Activated effector memory CD4-positive, alpha-beta T cell treated with anti-CD3 and anti-CD28 coated beads, Interleukin-2, amount 50 U/mL, for 16 hours (primary cell): ENCODE measurements at places on chromosomes 6 and 20.

DNA sequence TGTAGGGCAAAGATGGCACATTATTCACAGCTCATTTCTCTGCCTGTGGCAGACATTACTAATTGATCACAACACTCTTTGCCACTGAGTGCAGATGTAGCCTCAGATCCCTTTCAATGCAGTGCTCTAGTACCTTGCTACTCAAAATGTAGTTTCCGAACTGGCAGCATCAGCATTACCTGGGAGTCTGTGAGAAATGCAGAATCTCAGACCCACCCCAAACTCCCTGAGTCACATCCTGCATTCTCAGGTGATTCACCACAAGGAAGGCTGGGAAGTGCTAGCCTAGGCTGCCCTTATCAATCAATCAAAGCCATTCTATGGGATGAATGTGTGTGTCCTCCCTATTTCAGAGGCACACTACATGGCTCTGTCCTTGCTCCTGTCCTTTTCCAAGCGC lies 58.5 kb downstream of the PCNA start:
- no peak for DNase-seq

DNA sequence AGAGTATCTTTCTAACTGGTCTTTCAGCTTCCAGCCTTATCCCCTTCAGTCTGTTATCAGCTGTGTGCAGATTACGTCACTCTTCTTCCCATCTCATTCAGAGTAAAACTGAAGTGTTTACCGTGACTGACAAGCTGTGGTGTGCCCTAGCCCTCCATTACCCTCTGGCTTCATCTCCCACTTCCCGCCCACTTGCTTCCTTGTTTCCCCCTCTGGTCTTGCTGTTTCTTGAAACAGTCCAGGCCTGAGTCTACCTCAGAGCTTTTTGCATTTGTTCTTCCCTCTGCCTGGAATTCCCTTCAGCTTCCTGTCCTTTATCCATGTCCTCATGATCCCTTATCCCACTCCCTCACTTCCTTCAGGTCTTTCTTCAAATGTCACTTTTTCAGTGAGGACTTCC lies 66.9 kb downstream of the CARMIL1 start:
- no peak for DNase-seq

DNA sequence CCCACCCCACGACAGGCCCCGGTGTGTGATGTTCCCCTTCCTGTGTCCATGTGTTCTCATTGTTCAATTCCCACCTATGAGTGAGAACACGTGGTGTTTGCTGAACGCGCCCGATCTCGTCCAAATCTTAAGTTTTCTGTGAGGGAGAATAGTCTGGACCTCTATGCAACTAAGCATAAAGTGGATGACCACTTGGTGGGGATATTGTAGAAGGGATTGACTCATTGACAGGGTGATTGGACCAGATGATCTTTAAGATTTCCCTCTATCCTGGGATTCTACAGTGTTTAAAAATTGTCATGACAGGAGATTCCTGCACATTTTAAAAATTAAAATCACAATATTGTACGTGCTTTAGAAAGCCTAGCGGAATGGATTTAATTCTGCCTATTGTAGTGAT lies 141.3 kb downstream of the TRMT11 start:
- DNase-seq = no peak

GRCh38 chr6:36929607-36930006 lies 24.9 kb upstream of the PI16 start:
- DNase-seq = no peak

DNA sequence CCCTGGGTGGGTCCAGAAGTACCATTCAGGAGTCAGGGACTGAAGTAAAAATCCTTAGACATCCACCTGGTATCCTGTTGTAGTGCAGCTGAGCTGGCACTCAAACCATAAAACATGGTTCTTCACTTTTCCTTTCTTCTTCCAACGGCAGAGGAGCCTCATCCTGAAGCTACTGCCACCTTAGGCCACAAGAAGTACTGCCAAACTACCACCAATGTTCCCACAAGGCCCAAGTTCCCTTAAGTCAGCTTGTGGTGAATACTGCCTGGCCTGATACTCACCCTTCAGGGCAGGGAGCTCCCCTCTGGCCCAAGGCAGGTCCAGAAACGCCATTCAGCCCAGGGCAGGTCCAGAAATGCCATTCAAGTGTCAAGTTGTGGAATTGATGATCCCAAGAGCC lies 1053.4 kb upstream of the CITED2 start:
- DNase-seq = no peak

DNA sequence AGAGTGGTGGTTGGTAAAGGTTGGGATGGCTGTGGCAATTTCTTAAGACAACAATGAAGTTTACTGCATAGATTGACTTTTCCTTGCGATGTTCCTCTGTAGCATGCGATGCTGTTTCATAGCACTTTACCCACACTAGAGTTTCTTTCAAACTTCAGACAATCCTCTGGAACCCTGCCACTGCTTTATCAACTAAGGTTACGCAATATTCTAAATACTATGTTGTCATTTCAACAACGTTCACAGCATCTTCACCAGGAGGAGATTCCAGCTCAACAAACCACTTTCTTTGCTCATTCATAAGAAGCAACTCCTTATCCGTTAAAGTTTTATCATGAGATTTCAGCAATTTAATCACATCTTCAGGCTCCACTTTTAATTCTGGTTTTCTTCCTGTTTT lies 161.2 kb upstream of the NRSN1 start:
- DNase-seq = no peak

DNA sequence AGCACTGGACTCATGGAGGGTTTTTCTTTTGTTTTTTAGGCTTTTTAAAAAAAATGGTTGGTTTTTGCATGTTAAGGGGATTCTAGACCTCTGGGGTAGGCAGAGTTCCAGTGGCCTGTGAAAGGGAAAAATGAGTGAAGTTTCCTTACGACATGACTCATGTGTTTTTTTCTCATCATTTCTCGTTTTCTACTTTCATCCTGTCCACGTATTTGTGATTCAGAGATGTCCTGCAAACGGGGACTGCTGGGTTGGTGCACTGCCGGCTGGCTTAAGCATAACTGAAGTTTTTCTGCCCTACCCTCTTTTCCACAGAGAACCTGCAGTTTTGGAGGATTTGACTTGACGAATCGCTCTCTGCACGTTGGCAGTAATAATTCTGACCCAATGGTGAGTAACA lies 182.3 kb downstream of the SASH1 start:
- no peak for DNase-seq

DNA sequence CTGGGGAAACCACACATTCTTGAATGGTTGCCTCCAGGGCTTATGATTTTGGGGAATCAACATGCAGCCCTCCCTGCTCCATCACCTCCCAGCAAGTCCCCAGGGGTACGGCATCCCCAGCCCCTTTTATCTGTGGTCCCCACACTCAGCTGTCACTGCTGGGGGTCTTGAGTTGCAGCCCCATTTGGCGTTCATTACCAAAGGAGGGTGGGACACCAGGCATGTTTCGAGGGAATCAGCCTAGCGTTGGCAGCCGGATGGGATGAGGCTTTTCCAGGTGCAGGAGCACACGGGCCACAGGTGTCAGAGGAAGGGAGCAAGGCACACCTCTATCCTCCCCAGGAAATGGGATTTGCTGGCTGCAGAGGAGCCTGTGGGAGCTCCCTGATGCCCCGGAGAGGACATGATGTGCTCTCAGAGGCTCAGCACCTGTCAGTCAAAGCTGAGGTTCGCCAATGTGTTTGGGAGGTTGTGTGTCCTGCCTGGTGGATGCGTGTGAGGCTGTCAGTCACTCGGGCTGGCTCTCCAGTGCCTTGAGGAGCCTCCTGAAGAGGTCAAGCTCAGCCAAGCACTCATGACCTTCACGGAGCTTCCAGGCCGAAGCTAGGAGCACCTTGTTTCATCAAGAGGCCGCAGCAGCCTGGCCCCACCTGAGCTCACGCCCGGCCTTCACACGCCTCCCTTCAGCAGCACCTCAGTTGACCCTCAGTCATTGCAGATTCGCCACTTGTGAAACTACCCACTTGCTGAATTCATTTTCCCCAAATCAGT lies 95.0 kb downstream of the ERMARD start:
- DNase-seq = peak; percentile 51

DNA sequence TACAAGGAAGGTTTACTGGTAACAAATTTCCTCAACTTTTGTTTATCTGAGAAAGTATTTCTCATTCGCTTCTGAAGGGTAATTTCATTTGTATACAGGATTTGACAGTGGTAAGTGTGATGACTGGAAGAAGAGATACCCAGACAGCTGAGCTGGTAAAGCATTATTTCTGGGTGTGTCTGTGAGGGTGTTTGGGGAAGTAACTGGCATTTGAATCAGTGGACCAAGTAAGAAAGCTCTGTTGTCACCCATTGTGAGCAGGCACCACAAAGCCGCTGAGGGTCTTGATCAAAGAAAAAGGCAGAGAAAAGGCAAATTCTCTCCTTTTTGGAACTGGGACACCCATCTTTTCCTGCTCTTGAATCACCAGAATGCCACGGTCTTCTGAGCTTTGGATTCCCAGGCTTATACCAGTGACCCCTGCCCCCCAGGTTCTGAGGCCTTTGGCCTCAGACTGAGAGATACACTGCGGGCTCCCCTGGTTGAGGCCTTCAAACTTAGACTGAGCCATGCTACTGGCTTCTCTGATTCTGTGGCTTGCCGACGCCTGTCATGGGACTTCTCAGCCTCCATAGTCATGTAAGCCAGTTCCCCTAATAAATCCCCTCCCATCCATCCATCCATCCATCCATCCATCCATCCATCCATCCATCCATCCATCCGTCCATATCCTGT lies 10.5 kb upstream of the HUS1B start:
- DNase-seq = no peak

GRCh38 chr6:25700761-25701160 lies 48.7 kb downstream of the SCGN start:
- DNase-seq = no peak

GRCh38 chr20:3390759-3391425 lies 16.6 kb downstream of the DNAAF9 start:
- DNase-seq = no peak

- no peak for DNase-seq
Measured at GRCh38 chr6:4910037-4910760, 93.6 kb downstream of the RPP40 start.

DNA sequence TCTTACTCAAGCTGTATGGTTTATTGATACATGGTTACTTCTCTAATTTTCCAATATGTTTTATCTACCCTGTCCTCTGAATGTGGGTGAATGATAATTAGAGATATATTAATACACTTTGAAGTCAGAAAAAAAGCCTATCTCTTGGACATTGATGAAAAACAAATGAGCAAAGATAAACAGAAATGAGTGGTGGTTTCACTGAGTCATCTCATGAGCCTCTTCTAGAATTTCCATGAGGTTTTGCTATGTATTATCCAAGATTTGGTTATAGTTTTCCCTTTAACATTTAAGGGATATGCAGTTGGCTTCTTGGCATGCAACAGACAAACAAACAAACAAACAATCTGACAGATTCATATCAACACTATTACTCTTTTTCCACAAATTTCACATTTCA lies 586.8 kb downstream of the RFPL4B start:
- no peak for DNase-seq

DNA sequence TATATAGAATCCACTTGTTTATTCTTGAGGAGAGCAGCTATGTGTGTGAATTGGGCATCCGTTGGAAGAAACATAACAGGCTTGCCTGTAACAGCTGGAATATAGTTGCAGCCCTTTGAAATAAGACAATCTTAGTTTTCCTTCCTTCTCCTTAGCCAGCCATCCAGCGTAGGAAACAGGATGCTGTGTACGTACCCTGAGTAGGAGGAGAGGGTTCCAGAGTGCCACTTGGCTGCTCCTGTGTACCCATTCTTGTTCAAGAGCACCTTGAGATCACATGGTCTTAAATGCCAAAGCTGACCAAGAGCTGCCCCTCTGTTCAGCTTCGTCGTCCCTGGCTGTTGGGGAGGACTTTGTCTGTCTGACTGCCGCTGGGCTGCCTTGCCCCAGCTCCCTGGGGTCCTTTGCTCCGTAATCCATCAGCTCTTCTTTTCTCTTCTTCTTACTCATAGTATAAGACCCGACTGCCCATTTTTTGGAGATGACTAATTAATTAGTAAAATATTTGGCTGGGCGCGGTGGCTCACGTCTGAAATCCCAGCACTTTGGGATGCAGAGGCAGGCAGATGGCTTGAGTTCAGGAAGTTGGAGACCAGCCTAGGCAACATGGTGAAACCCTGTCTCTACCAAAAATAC lies 49.0 kb downstream of the RREB1 start:
- DNase-seq = no peak

DNA sequence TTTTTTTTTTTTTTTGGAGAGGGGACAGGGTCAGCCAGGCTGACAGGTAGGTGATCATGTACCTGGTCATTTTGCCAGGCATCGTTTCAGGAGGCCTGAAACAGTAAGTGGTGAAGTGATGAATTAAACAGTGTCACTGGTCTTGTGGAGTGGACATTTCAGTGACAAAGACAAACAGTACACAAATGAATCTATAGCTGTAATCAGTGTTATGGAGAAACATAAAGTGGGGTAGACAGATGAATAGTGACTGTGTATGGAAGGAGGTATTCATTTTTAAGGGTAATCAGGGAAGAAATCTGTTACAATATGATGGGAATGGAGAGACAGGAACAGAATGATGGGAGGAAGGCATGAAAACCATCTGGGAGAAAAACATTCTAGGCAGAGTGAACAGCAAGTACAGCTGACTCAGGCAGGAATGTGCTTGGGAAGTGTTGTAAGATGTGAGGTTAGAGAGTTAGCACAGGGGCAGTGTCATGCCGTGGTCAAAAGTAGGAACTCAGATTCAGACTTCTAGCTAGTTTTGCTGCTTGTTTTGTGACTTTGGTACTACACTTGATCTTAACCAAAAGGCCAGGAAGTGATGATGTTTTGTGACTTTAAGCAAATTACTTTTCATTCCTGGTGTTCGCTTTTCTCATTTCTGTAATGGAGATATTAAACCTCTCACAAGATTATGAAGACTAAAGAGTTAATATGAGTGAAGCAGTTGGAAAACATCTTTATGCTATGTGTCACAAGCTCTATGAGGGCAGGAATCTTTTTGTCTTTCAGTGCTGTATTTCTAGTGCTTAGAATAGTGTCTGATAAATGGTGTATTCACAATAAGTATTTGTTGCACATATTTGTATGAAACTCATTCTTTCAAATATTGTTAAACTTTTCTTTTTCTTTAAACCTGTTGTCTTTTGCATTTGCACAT lies 43.4 kb downstream of the QKI start:
- no peak for DNase-seq

DNA sequence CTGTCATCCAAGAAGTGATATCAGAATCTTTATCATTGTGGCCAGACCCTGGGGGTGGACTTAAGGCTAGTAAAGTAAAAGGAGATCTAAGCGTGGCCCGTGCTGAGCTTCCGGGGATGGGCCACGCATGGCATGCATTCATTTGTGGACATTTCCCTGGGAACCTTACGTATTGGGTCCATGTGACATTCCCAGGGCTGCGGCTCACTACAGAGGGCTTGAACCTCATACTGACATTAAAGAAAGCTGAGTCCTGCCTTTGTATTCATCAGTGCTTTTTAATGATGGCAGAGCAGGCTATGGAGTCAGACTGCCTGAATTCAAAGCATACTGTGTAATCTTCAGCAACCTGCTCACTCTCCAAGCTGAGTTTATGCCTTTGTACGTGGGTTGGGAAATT lies 152.2 kb upstream of the AFDN start:
- DNase-seq = no peak

- DNase-seq = peak; percentile 76
Measured at GRCh38 chr20:25984933-25985332, 288.3 kb upstream of the ZNF337 start.

GRCh38 chr6:3186974-3187382 lies 29.6 kb upstream of the TUBB2A start:
- DNase-seq = peak; percentile 4

GRCh38 chr6:116426551-116426950 lies 34.6 kb upstream of the CALHM6 start:
- no peak for DNase-seq
